Tongue (tissue), 3 donors: ENCODE measurements at places on chromosomes 2 and 18. TPM values are rescaled to one million over a fixed set of nuclear protein-coding genes. Genes with fewer than 3 reads are reported as not detected.
A peak's percentile ranks its signal among the peaks of the same experiment; 100 is the strongest.

GRCh38 chr18:77162580-77162979 is 30.0 kb upstream of the MBP start:
- no peak for DNase-seq

DNA sequence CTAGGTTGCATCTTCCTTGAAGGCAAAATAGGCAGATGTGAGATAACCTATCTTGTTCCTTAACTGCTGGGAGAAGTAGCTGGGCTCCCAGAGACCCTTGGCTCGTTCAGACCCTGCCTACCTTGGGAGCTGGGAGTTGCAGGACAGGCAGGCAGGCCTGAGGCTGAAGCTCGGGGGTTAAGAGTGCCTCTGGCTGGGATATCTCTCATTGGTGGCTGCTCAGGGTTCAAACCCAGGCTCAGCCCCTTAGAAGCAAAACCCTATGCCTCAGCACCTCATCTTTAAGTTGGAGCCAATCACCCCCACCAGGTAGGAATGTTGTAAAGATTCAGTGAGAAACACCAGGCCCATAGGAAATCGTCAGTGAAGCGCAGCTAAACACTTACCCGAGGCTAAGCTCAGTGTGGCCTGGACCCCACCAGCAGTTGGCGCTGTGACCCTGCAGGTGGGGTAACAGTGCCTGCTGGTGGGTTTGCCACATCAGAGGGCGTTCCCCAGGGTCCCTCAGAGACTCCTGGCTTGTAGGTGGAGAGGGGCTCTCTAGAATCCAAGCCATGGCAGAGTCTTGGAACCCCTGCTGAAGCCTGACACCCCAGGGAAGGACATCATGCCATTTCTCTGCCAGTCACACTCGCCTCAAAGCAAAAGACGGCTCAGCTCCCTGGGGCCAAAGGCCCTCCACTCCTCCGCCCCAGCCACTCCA is 54.6 kb upstream of the GPR17 start:
- peak; percentile 70 for DNase-seq

GRCh38 chr2:29351916-29352591 is 236.8 kb downstream of the CLIP4 start:
- peak; percentile 50 for DNase-seq

DNA sequence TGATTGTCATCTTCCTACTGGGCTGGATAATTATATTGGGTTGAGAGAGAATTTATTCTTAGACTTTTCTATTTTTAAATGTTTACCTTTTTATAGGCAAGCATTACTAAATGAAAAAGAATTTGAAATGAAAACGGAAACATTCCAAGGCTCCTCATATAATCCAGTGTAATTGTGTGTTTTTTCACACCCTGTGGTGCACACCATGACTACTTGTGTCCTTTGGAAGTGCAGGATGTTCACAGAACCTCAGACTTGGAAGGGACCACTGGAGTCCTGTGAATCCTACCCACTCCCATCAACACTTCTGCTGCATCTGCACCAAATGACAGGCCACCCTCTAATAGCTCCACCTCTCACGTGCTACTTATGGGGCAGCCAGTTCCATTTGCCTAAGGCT is 48.0 kb downstream of the NAT8 start:
- no peak for DNase-seq

GRCh38 chr2:63594660-63595059 is 5.9 kb downstream of the MDH1 start:
- no peak for DNase-seq

GRCh38 chr2:74564222-74564621 is 9.7 kb downstream of the DOK1 start:
- no peak for DNase-seq

- no peak for DNase-seq
Observed at GRCh38 chr2:31312898-31313297, 78.9 kb downstream of the EHD3 start.

DNA sequence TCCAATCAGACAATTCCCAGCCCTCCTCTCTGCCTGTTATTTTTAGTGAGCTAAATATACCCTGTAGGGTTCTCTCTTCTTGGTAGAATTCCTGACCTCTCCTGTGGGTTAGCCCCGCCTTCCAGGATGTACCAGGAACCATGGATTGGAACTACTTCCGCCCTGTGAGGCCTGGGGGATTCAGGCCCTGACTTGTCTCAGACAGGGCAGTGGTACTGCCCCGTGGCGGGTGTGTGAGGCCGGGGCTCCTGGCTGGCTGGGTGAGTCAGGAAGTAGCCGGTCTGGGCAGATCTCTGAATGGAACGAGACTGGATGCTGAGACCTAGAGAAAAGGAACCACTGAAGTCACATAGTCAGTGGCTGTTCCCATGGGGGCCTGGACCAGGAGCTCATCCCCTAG is 50.5 kb downstream of the DYSF start:
- DNase-seq: peak; percentile 20

AOX1 gene
- total RNA-seq: 3.3 TPM

ZNF521 gene
- 85.8 TPM for total RNA-seq

UGT1A6 gene
- total RNA-seq: 9.6 TPM

GDF7 gene
- 0.82 TPM for total RNA-seq
